ENCODE measurements at places on chromosomes 16 and 17.

GRCh38 chr17:44779211-44780025 is 20.6 kb downstream of the ADAM11 start:
- peak; percentile 78 for DNase-seq

DNA sequence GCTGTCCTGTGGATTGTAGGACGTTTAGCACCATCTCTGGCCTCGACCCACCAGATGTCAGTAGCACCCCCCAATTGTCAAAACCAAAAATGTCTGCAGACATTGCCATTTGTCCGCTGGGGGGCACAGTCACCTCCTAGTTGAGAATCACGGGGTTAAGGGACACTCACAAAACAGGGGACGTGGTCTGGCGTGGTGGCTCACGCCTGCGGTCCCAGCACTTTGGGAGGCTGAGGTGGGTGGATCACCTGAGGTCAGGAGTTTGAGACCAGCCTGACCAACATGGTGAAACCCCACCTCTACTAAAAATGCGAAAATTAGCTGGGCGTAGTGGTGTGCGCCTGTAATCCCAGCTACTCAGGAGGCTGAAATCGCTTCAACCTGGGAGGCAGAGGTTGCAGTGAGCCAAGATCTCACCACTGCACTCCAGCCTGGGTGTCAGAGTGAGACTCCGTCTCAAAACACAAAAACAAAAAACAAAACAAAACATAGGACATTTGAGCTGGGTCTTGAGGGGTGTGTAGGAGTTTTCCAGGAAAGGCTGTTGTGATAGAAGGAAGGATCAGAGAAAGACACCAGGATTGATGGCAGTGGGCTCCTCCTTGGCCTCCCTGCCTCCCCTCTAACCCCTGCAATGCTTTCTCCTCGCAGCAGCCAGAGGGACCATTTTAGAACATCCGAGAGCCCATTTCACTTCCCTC is 171.8 kb upstream of the GSE1 start:
- no peak for DNase-seq

DNA sequence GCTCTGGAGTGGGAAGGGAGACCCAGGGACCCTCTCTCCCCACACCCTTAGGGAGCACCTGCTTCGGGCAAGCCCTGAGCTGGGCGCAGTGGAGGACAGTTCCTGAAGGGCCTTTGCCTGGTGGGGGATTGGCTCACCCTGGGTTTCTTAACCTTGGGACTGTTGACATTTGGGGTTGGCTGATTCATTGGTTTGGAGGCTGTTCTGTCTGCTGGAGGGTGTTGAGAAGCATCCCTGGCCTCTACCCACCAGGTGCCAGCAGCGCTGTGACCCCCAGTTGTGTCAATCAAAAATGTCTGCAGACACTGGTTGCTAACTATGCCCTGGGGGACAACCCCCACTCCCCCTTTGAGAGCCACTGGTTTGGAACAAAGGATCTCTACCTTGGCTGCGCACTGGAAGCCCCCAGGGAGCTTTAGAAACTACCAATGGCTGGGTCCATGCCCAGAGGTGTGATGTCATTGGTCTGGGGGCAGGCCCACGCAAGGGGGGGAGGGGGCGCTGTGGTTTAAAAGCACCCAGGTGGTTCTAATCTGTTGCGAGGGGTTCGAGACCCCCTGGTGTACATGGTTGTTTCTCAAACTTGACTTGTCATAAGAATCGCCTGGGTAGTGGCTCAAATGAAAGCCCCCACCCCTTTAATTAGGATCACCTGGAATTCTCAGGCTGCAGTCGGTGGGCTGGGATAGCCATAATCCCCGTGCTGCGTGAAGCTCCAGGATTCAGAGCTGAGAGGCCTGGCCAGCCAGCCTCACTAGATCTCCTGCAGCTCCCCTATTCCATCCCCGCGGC is 151.9 kb upstream of the GSE1 start:
- DNase-seq = no peak

- DNase-seq = no peak
Measured at GRCh38 chr17:79627766-79628690, 17.2 kb upstream of the RBFOX3 start.
